ENCODE measurements at places on chromosomes 7 and 10.

DNA sequence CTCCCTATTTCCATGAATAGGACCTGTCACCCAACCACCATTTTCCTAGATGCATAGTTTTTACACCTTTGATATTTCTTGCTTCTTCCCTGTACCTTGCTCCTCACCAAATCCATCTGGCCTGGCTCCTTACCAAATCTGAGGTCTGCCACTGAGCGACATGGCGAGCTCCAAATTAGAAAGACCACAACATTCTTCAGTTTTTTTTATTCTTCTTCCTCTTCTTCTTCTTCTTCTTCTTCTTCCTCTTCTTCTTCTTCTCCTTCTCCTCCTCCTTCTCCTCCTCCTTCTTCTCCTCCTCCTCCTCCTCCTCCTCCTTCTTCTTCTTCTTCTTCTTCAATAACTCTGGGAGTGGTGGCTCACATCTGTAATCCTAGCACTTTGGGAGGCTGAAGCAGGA is 7.1 kb downstream of the CPED1 start:
- peak; percentile 69 for DNase-seq

DNA sequence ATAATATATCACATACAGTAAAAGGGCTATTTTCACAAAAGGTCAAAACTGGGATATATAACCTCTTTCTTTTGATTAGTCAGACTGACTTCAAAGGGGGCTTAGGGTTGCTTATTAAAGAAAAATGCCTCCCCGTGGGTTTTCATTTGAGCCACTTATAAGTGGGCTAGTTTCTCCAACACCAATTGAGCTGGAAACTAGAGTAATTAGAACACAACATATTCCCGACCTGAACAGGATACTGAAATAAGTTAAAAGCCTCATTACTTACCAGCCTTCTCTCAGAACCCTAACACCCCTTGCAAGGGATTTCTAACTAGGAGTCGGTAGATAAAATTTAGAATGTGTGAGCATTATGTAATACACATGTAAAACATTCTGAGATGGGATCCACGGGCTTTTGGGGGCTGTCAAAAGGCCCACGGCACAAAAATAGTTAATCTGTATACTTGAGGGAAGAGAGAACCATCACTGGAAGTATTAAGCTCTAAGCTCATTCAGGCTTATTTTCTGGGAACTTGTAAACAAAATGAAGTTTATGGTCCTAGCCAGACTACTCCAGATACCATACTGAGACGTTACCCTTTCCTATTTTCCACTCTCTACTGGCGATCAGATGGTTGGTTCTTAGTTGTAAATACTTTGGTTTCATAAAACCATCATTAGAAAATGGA is 29.3 kb upstream of the KMT2E start:
- DNase-seq, result no peak

GRCh38 chr10:963655-964054 is 24.6 kb upstream of the GTPBP4 start:
- DNase-seq, result no peak

DNA sequence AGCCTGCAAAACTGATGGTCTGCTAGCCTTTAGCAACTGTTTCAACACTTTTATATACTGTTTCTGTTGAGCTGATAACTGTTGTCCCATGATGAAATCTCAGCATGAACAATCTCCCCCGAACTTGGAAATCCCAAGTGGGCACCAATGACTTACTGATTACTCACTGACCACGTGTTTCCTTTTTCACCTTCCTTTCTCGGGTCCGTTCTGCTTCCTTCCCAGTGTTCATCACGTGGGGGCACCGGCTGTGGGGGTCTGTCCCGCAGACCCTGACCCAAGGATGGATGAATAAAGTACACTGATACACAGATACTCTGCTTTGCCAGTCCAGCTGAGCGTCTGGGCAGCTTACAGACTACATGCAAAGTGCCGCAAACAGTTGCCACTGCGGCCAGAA is 39.0 kb upstream of the RASGEF1A start:
- DNase-seq, result no peak

DNA sequence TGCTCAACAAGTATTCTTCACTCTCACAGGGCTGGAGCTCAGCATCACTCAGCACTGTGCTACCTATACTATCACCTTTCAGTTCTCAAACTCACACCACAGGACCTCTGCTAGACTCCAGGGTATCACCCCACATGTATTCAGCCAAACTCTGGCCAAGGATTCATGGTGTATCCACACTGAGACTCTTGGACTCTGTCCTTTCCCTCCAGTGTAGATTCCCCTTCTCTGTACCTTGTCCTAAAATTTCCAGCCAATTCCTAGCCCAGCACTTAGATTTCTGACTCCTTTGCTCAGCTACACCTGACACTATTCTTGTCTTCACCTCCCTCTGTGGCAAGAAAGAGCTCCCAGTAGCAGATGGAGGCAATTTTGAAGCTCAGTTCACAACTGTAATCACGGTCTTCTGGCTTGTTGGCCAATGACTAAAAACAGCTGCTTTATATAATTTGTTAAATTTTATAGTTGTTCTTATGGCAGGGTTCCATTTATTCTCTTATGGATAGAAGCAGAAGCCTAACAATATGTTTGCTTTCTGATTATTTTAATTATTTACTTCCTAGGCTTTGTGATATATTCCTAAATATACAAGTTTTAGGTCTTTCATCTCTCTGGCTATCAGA is 258.8 kb downstream of the THSD7A start:
- no peak for DNase-seq

- peak; percentile 63 for DNase-seq
These were observed 293.0 kb upstream of the IMMP2L start for GRCh38 chr7:111855161-111855841.

GRCh38 chr10:5325076-5325475 is 39.7 kb upstream of the UCN3 start:
- DNase-seq, result no peak

- DNase-seq, result no peak
These were observed 105.3 kb downstream of the SORCS1 start for GRCh38 chr10:107059068-107059804.

GRCh38 chr10:6788731-6789130 is 208.7 kb upstream of the PRKCQ start:
- DNase-seq, result no peak

DNA sequence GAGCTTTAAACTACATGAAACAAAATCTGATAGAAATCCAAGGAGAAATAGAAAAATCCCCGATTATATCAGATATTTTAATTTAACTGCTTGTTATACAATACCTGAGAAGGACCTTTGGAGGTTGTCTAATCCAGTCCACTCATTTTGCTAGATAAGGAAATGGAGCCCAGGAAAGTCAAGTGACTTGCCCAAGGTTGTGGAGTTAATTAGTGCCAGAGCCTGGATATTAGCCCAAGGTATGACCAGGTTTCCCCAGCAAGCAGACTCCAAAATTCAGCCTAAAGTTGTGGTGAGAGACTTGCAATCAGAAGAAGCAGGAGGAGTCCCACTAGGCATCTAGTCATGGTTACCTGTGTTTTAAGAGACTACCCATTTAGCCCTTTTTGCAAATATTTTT is 11.7 kb upstream of the EEPD1 start:
- no peak for DNase-seq
